Lower lobe of right lung (tissue), 2 donors: ENCODE measurements at places on chromosomes 2 and 18. TPM values are rescaled to one million over a fixed set of nuclear protein-coding genes. Genes with fewer than 3 reads are reported as not detected.

METTL4 gene
- total RNA-seq, result 11.5 TPM

- H3K27me3 ChIP-seq, result no peaks in the 10 kb centered on the region
- H3K27ac ChIP-seq, result no peak overlapping the region
- no peak for DNase-seq
- no peaks in the 10 kb centered on the region for H3K36me3 ChIP-seq
- H3K4me3 ChIP-seq, result no peak overlapping the region
Measured at GRCh38 chr18:41906528-41907146, 48.4 kb upstream of the PIK3C3 start.

DNA sequence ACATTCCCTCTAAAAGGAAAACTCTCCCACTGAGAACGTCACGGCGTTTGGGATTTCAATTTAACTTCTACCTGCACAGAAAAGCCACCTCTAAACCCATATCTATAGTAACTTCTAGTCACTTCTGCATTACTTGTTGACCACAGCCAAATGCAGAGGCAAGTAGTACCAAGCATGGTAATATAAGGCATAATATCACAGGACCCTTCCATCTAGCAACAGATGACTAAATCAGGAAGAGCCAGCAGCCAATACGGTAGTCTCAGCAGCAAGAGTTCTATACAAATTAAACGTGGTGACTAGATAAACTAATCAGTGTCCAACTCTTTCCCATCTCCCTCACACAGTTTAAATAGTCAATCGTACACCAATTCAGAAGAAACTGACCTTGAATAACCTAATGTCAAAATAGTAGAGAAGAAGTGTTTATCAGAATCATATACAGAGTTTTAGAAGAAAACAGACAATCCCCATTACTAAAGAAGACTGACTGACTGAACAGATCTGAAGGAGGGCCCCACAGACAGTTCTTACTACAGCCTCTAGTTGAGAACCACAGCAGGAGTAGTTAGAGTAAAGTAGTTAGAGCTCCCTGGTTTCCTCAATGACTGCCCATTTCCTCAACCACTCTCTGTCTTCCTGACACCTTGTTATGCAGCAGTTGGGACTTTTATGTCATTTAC, 30.0 kb downstream of the MEMO1 start:
- no peak overlapping the region for H3K4me3 ChIP-seq
- no peak overlapping the region for H3K27ac ChIP-seq
- no peak for DNase-seq
- H3K27me3 ChIP-seq, result no peaks in the 10 kb centered on the region
- no peaks in the 10 kb centered on the region for H3K36me3 ChIP-seq

DNA sequence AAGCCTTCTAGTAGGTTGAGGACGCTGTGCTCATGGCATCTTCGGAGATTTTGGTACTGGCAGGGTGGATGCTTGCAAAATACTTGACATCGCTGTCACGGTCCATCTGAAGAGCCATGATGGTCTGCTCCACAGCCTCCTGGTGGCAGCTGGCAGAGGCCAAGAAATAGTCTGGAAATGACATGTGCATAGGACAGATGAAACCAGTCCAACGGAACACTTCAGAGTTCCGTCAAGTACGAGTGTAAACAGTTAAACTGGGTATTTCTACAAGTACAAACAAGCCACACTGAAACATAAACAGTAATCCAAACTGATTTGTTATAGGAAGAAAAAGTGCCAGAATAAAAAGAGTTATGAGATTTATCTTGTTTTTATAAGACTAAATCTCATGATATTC, 66.6 kb downstream of the PPP4R1 start:
- peaks cover 81% of the 10 kb centered on the region for H3K36me3 ChIP-seq
- no peak overlapping the region for H3K4me3 ChIP-seq
- H3K27me3 ChIP-seq, result no peaks in the 10 kb centered on the region
- H3K27ac ChIP-seq, result no peak overlapping the region

DNA sequence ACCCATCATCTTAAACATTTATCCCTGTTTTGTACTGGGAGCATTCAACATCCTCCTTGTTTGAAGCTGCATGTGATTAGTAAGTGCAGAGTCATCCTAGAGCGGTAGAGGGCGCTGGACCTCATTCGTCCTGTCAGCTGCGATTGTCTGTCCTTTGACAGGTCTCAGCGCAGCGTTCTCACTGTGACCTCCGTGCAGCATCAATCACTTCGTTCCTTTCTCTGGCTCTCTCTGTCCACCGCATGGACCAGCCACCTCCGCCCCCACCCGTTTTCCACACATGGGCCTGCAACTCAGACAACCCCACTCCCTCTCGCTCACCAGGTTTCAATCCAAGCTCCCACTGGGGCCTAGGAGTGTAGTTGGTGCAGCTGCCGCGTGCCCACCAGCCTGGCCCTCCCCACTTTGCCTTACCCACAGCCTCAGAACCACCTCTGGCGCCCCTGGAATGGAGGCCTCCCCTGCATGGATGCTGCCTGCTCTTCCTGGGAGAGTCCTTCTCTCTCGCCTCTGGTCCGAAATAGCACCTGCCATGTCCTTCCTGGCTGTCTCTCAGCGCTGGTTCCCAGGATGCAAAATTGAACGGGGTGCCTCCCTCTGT, 90.5 kb downstream of the NDUFA10 start:
- peaks cover 2% of the 10 kb centered on the region for H3K27me3 ChIP-seq
- peak; percentile 73 for DNase-seq
- no peak overlapping the region for H3K27ac ChIP-seq
- no peak overlapping the region for H3K4me3 ChIP-seq
- no peaks in the 10 kb centered on the region for H3K36me3 ChIP-seq

GRCh38 chr2:72457801-72458516, 310.3 kb upstream of the CYP26B1 start:
- H3K27ac ChIP-seq, result no peak overlapping the region
- no peaks in the 10 kb centered on the region for H3K36me3 ChIP-seq
- no peaks in the 10 kb centered on the region for H3K27me3 ChIP-seq
- H3K4me1 ChIP-seq, result no peaks in the 10 kb centered on the region
- H3K4me3 ChIP-seq, result no peak overlapping the region

SLC9A4 gene
- not detected for total RNA-seq

DNA sequence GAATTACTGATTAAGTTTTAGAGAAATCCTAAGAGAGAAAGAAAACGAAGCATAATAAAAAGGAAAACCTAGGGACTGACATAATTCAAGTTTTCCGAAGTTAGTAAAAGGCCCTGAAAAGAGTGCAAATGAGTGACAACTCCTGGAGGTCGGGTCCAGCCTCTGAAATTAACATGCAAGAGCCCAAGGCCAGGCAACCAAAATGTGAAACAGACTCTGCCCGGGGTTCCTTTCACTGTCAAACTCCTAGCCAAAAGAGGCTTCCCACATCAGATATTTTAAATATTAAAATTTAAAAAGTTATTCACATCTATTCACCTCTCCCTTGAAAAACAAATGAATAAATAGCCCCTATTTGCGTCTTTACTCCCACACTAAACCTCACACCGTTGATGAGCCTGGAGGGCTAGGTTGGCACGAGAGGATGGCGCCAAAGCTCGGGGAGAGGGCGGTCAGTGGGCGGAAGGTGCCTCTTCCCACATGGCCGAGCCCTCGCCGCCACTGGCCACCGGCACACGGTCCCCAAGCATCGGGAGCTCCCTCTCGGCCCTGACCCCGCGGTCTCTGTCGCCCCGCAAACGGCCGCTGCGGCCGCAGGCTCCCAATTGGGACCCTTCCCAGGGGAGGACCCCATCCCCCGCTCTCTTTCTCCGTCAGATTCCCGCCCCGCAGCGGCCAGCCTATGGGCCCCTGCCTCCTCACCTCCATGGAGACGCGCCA, 630 bp downstream of the PPM1G start:
- H3K36me3 ChIP-seq, result peaks cover 3% of the 10 kb centered on the region
- peak overlapping the region; percentile 99 for H3K4me3 ChIP-seq
- DNase-seq, result no peak
- peaks cover 31% of the 10 kb centered on the region for H3K4me1 ChIP-seq
- no peaks in the 10 kb centered on the region for H3K27me3 ChIP-seq

DNA sequence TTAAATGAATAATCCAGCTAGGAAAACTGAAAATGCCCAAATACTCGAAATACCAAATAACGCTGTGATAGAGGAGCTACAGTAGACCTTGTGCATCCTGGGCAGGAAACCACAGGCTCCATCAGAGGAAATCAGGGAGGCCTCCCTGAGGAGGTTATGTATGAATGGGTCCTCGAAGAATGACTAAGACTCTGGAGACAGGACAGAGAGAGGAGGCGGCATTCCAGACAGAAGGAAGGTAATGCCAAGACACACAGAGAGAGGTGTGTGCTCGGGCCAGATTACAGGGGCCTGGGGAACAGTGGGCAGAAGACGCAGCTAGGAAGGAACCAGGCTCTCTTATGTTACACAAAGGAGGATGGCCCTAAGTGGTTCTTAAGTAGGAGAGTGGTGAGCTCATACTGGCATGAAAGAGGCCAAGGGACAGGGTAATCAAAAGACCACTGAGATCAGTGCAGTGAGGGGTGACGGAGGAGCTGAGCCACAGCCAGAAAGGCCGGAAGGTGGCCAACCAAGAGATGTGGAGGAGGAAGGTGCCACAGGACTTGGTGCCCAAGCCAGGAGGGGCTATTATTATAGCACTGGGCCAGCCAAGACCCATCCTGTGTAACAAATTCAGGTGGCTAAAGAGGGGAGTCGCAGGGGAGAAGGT, 9.9 kb downstream of the ST3GAL5 start:
- H3K27me3 ChIP-seq, result no peaks in the 10 kb centered on the region
- peaks cover 37% of the 10 kb centered on the region for H3K4me1 ChIP-seq
- DNase-seq, result no peak
- H3K36me3 ChIP-seq, result no peaks in the 10 kb centered on the region
- H3K4me3 ChIP-seq, result no peak overlapping the region

GRCh38 chr2:238856713-238857567, 9.1 kb downstream of the TWIST2 start:
- H3K36me3 ChIP-seq, result no peaks in the 10 kb centered on the region
- no peak for DNase-seq
- no peak overlapping the region for H3K4me3 ChIP-seq
- H3K27me3 ChIP-seq, result no peaks in the 10 kb centered on the region
- no peaks in the 10 kb centered on the region for H3K4me1 ChIP-seq
- H3K27ac ChIP-seq, result no peak overlapping the region

GRCh38 chr2:218999881-219000568, 6.8 kb upstream of the CRYBA2 start:
- H3K36me3 ChIP-seq, result no peaks in the 10 kb centered on the region
- no peak overlapping the region for H3K4me3 ChIP-seq
- H3K27me3 ChIP-seq, result peaks cover 90% of the 10 kb centered on the region
- no peak overlapping the region for H3K27ac ChIP-seq
- DNase-seq, result no peak
- H3K4me1 ChIP-seq, result peaks cover 33% of the 10 kb centered on the region

GRCh38 chr2:176960736-176961520, 251.7 kb upstream of the HNRNPA3 start:
- no peak overlapping the region for H3K4me3 ChIP-seq
- DNase-seq, result no peak
- H3K36me3 ChIP-seq, result no peaks in the 10 kb centered on the region
- H3K27ac ChIP-seq, result no peak overlapping the region

POTEC gene
- not detected for total RNA-seq

- H3K36me3 ChIP-seq, result no peaks in the 10 kb centered on the region
- H3K4me1 ChIP-seq, result no peaks in the 10 kb centered on the region
- no peak for DNase-seq
- no peak overlapping the region for H3K4me3 ChIP-seq
Measured at GRCh38 chr2:12465631-12466135, 251.1 kb upstream of the TRIB2 start.

DNA sequence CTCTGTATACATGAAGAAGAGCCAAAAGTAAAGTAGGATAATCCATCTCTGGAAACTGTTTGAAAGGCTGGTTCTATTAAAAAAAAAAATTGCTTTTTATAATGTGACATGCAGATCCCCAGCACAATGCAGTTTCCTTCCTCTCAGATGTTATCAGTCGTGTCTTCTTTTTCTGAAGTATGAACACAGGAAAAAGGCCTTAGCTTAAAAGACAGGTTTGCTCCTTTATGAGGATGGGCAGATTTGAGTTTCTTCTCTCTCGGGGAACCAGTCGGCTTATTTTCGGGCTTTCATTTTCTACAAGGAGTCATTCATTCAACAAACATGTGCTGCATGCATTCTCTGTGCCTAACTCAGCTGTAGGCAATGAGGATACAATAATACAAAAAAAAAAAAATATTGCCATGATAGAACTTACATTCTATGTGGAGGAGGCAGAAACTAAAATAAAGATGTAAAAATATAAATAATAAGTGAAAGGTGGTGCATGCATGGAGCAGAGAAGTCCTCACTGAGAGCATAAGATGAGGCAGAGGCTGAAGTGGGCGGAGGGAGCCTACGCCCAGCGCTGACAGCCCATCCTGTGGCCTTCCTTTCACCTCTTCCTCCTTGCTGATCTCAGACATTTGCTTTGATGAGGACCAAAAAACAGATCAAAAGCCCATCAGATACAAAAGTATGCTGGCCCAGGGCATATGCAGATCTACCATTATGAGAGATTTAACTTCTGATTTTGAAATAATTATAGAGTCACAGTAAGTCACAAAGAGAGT, at the start of gene CD226:
CD226 (minus strand) TSS at position 513 of the 773 bp plus-strand sequence; CDS start at position 46, 467 bp downstream.
- H3K4me1 ChIP-seq, result peaks cover 21% of the 10 kb centered on the region
- no peak for DNase-seq
- H3K27ac ChIP-seq, result peak within 1 kb of the TSS; percentile 46

- no peaks in the 10 kb centered on the region for H3K36me3 ChIP-seq
- H3K27ac ChIP-seq, result no peak overlapping the region
- H3K27me3 ChIP-seq, result no peaks in the 10 kb centered on the region
- H3K4me3 ChIP-seq, result no peak overlapping the region
Measured at GRCh38 chr2:57621122-57621663, 425.4 kb upstream of the VRK2 start.

DNA sequence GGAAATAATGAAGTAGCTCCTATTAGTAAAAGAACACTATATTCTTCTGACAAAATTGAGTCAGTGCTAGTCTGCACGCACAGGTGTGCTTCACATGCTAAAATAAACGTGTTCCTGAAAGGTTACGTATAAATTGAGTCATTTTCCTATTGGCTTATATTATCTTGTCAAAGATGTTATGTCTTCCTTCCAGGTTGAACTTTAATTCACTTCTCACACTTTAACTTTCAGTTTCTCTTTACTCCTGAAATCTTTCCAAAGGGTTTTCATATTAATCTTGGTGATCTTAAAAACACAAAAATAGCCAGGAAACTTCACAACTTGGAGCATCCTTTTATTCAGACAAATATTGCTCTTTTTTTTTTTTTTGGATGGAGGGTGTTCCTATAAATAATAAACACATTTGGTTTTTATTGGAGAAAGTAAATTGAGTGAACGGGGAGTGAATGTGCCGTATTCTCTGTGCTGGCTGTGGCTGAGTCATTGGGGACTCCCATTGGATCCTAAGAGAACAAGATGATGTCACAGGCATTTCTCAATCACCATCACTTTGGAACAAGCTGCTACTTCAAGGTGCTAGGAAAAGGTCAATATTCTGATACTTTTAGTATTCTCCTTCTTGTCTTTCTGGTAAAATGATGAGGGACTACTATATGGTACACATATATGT, 150.2 kb upstream of the SPATS2L start:
- no peak overlapping the region for H3K27ac ChIP-seq
- peak overlapping the region; percentile 28 for H3K4me3 ChIP-seq
- H3K4me1 ChIP-seq, result no peaks in the 10 kb centered on the region
- H3K36me3 ChIP-seq, result no peaks in the 10 kb centered on the region
- no peak for DNase-seq
- no peaks in the 10 kb centered on the region for H3K27me3 ChIP-seq

GRCh38 chr2:30964334-30965005, 157.2 kb upstream of the CAPN13 start:
- no peaks in the 10 kb centered on the region for H3K27me3 ChIP-seq
- no peak overlapping the region for H3K4me3 ChIP-seq
- no peaks in the 10 kb centered on the region for H3K36me3 ChIP-seq
- no peaks in the 10 kb centered on the region for H3K4me1 ChIP-seq

GRCh38 chr2:75284345-75284744, 85.0 kb upstream of the TACR1 start:
- H3K27me3 ChIP-seq, result no peaks in the 10 kb centered on the region
- no peak overlapping the region for H3K27ac ChIP-seq
- no peak overlapping the region for H3K4me3 ChIP-seq
- DNase-seq, result no peak
- no peaks in the 10 kb centered on the region for H3K4me1 ChIP-seq
- H3K36me3 ChIP-seq, result no peaks in the 10 kb centered on the region

PRSS56 gene
- total RNA-seq, result not detected
